ENCODE measurements at places on chromosomes 3 and 15. TPM values are rescaled to one million over a fixed set of nuclear protein-coding genes. Genes with fewer than 3 reads are reported as not detected.

GRCh38 chr15:101178931-101179330, 72.9 kb downstream of the CHSY1 start:
- H3K4me3 ChIP-seq = no peak overlapping the region
- H3K36me3 ChIP-seq = peaks cover 12% of the 10 kb centered on the region

DNA sequence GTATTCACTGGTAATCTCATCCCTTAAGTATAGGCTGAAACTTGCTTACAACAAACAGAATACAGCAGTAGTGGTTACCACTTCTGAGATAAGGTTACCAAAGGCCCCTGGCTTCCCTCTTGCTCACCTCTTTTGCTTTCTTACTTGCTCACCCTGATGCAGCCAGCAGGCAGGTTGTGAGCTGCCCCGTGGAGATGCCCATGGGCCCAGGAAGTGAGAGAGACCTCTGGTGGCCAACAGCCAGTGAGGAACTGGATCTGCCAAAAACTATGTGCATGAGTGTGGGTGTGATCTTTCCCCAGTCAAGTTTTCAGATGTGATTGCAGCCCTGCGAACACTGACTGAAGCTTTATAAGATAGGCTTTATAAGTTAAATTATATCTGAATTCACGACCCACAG, 48.7 kb downstream of the NMNAT3 start:
- no peaks in the 10 kb centered on the region for H3K36me3 ChIP-seq
- no peak for DNase-seq
- H3K27me3 ChIP-seq = no peaks in the 10 kb centered on the region
- no peak overlapping the region for H3K27ac ChIP-seq
- H3K4me3 ChIP-seq = no peak overlapping the region

- peaks cover 33% of the 10 kb centered on the region for H3K4me1 ChIP-seq
These were observed 2.0 kb upstream of the SMARCC1 start for GRCh38 chr3:47783673-47784072.

DNA sequence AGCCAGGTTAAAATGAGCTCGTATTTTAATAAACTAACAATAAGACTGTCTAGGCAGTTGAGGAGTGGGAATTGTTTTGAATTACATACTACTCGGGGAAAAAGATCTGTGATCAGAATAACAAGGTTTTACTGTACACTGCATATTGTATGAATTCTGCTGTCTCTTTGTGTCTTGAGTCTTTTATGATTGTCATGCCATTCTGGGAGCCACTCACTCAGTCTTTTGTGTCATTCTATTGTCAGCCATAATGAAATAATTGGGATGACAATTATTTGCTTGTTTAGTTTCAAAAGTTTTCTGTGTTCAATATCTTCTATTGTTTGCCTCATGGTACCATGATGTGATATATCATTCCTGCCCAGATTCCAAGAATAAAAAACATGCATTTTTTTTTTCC, 339.6 kb upstream of the TBL1XR1 start:
- no peak for DNase-seq
- H3K27ac ChIP-seq = no peak overlapping the region
- H3K36me3 ChIP-seq = no peaks in the 10 kb centered on the region

- DNase-seq = no peak
- no peaks in the 10 kb centered on the region for H3K4me1 ChIP-seq
- no peaks in the 10 kb centered on the region for H3K36me3 ChIP-seq
- no peaks in the 10 kb centered on the region for H3K27me3 ChIP-seq
- H3K4me3 ChIP-seq = no peak overlapping the region
- H3K27ac ChIP-seq = no peak overlapping the region
These were observed 263.3 kb downstream of the CLSTN2 start for GRCh38 chr3:140198242-140198641.

The GPR156 gene
- total RNA-seq = 0.30 TPM

- no peaks in the 10 kb centered on the region for H3K4me1 ChIP-seq
- H3K36me3 ChIP-seq = peaks cover 51% of the 10 kb centered on the region
- DNase-seq = no peak
- H3K27me3 ChIP-seq = no peaks in the 10 kb centered on the region
- H3K4me3 ChIP-seq = no peak overlapping the region
These were observed 137.1 kb downstream of the VPS13C start for GRCh38 chr15:61923173-61923572.

DNA sequence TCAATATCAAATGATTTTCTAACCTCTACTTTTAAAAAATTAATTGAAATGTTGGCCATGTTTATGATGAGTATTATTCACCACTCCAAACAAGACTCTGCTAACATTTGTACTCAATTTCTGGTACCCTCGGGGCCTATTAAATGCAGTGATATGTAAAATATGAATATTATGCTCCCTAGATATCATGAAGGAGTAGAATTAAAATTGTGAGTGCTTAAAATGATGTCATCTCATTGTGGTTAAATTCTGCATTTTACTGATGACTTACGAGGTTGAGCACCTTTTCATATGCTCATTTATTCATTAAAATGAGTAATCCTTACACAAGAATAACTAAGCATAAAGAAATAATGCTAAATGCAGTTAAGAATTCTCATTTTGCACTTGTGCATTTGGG, 159.9 kb downstream of the OCA2 start:
- no peak overlapping the region for H3K4me3 ChIP-seq
- H3K27me3 ChIP-seq = no peaks in the 10 kb centered on the region
- no peak for DNase-seq
- no peaks in the 10 kb centered on the region for H3K36me3 ChIP-seq
- H3K27ac ChIP-seq = no peak overlapping the region
- no peaks in the 10 kb centered on the region for H3K4me1 ChIP-seq
